ENCODE measurements at places on chromosomes 7 and 10. TPM values are rescaled to one million over a fixed set of nuclear protein-coding genes. Genes with fewer than 3 reads are reported as not detected.
A peak's percentile ranks its signal among the peaks of the same experiment; 100 is the strongest.

Gene FAM25C
- 0.92 TPM for total RNA-seq

Gene GJD4
- total RNA-seq = not detected

Gene MRLN
- total RNA-seq = not detected

Gene GPR37
- 1.4 TPM for total RNA-seq

Gene PHKG1
- total RNA-seq = 0.35 TPM

Gene ADAMTS14
- 0.10 TPM for total RNA-seq

Gene CRHR2
- total RNA-seq = not detected

Gene MICALL2
- total RNA-seq = 20.8 TPM

Gene CDH23
- total RNA-seq = not detected

DNA sequence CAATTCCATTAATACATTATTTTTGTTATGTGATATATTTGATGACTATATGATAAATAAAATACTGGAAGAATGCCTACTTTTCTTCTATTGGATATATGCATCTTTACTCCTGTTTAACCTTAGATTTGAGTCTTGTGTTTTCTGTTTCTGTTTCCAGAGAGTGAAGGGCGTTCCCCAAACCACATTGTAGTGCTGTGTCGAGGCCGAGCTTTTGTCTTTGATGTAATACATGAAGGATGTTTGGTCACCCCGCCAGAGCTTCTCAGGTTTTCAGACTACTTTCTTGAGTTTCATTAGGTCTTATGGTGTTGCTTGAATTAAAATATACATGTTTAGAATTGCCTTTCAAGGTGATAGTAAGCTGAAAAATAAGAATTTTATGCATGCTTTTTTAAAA is 23.8 kb downstream of the CROT start:
- DNase-seq = no peak

DNA sequence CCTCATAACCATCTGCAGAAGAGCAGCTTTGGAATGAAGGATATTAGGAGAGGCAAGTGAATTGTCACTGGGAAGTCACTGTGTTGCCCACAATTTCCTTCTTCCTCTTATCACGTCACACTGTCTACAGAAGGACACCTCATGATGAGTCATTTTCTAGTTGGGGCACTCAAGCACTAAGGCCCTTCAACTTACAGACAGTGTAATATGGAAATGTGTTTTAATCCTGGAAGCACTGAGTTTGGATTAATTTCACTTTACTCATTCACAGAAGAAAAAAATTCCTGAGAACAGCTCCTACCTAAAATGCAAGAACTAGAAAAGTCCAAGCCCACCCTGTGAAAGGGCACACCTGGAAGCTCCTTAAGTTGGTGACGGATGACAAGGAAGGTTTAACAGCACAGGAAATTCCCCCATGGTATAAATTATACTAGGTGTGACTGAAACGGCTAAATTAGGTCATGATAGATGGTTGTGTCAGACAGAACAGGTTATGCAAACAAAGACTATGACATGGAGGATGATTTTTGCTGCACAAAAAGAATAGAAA is 56.6 kb downstream of the PARD3 start:
- peak; percentile 93 for DNase-seq

DNA sequence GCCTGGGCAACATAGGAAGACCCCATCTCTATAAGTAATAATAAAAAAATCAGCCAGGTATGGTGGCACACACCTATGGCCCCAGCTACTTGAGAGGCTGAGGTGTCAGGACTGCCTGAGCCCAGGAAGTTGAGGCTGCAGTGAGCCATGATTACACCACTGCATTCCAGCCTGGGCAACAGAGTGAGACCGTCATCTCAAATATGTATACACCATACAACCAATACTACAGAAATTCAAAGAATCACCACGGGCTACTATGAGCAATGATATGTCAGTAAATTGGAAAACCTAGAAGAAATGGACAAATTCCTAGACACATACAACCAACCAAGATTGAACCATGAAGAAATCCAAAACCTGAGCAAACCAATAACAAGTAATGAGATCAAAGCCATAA is 60.3 kb upstream of the ZC3HAV1 start:
- DNase-seq = no peak

GRCh38 chr10:34622945-34623344 is 192.2 kb downstream of the PARD3 start:
- no peak for DNase-seq

DNA sequence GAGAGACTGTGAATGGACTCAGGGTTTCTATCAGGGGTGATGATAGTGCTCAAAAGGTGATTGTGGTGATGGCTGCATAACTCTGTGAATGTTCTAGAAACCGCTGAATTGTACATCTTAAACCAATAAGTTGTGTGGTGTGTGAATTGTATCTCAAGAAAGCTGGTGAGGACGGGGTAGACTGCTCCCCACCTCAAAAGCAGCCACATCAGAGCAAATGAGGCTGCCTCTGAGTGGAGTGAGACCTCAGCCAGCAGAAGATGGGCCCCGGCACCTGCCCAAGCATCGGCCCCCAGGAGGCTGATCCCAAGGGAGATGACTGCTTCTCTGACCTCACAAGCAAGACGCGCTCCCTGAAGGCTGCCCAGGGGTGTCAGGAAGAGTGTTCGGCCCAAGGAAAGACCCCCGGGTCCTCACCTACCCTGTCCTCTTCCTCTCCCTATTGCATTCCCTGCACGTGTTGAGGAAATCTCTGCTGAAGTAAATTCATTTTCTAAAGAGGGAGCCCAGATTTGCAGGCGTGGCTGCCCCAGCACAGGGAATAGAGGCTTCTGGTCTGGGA is 279.3 kb upstream of the SHH start:
- DNase-seq = no peak

GRCh38 chr7:154789404-154789803 is 213.5 kb downstream of the PAXIP1 start:
- no peak for DNase-seq

GRCh38 chr10:361203-362081 is 226.2 kb downstream of the ZMYND11 start:
- no peak for DNase-seq

GRCh38 chr7:2062648-2063047 is 170.1 kb downstream of the MAD1L1 start:
- DNase-seq = no peak

DNA sequence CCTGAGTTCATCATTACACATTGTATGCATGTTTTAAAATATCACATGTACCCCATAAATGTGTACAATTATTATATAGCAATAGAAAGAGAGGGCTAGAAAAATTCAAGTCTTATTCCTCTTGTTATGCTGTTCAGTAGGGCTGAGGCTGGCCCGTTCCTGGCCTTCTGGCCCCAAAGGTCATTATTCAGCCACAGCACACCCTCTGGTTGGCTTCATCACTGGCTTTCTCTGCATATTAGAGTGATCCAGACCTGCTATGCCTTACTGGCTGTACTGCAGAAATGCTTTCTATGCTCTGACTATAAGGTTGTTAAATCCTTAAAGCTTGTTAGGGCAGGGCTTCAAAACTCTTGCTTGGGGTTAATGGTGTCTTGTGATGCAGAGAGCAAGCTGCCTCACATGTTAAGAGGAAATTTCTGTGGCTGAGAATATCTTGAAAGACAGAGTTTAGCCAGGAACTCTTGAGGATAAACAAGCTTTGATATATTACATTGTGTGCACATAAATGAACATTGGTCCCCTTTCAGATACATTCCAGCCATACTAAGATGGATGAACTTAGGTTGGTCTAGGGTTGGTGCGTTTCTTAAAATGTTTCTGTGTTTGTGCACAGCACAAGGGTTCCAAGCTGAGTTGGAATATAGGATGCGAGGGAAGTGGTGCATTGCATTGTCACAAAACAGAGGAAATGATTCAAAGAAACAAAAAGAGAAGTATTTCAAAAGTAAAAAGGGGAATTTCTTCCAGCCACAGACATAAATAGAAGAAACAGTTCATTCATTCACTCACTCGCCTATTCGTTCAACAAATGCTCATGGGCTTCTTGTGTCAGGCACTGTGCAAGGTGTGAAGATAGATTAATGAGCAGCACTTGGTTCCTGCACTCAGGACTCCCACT is 61.6 kb upstream of the WDR11 start:
- DNase-seq = no peak

- DNase-seq = no peak
These were observed 141.2 kb upstream of the ANKRD1 start for GRCh38 chr10:91062091-91062490.

- no peak for DNase-seq
These were observed 14.2 kb downstream of the AHR start for GRCh38 chr7:17312641-17313040.

DNA sequence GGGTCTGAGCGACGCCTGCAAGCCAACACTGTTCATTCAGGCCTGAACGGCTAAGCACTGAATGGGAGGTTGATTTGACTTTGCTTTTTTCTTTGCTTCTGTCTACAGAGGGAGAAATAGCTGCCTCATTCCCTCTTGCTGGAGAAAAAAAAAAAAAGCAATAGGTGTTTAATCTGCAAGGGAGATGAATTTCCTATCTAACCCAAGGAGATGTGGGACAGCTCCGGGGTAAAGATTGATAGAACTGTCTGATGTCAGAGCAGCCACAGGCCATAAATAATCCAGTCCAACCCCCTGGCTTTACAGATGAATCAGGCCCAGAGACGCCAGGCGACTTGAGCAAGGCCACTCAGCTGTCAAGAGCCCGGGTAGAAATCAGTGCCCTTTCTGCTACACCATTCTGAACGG is 168.0 kb downstream of the ARHGAP12 start:
- DNase-seq = no peak

- no peak for DNase-seq
These were observed 143.8 kb downstream of the MAPK8 start for GRCh38 chr10:48450233-48450740.

- DNase-seq = no peak
These were observed 240.4 kb downstream of the KIAA1217 start for GRCh38 chr10:24449321-24449740.

GRCh38 chr10:62396864-62397263 is 22.7 kb downstream of the ZNF365 start:
- no peak for DNase-seq

GRCh38 chr10:108452533-108452932 is 1288.0 kb upstream of the SORCS1 start:
- DNase-seq = no peak

- no peak for DNase-seq
These were observed 65.1 kb upstream of the MKRN1 start for GRCh38 chr7:140544388-140544826.

DNA sequence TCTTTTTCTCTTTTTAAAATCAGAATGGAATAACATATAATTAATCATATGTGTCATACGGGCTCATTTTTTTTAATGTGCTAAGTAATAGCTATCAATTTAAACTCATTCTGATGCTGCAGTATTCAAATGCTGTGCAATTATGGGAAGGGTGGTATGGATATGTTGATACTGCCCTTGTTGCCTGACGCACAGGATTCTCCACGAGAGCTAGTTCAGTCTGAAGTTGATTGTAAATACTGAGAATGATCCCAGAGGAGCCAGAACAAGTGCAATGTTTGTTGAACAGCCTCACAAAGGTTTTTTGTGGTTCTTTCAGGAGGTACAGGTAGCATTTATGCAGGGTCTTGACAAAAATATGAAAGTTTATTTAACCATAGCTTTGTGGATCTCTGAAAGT is 13.4 kb downstream of the NPY start:
- DNase-seq = no peak

DNA sequence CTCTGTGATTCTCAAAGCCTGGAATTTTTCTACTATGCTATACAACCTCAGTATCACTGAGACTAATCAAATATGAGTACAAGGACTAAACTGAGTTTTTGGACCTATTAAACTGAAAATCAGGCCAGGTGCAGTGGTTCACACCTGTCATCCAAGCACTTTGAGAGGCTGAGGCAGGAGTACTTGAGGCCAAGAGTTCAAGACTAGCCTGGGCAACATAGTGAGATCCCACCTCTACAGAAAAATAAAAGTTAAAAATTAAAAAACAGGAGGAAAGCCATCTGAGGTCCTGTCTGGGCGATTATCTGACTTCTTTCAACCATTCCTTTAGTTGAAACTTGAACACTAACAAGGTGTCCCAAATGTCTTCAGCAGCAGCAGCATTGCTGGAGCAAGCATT is 7.0 kb downstream of the XRCC2 start:
- DNase-seq = no peak

GRCh38 chr10:71696628-71697326 is 22.8 kb downstream of the C10orf105 start:
- no peak for DNase-seq

DNA sequence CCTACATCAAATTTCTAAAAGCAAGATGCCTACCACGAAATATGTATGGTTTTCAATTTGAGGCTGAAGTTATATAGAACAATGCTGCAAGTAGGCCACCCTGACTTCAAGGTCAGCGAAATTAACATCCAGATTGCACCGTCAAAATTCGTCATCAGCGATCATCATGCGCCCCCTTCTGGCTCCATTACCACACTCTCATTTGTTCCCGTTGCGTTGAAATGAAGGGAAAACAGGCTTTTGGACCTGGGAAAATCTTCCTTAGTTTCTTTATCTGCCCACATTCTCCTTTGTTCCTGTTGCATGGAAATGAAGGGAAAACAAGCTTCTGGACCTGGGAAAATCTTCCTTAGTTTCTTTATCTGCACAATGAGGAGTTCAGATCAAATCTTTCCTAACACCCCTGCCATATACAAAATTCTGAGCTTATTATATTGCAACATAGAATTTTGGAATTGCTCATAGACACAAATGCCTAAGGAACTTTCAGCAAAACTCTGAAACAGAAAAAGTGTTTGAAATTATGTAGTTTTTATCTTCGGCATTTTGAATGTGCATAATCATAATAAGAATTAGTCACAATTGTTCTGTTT is 98.2 kb upstream of the PRKCQ start:
- no peak for DNase-seq

DNA sequence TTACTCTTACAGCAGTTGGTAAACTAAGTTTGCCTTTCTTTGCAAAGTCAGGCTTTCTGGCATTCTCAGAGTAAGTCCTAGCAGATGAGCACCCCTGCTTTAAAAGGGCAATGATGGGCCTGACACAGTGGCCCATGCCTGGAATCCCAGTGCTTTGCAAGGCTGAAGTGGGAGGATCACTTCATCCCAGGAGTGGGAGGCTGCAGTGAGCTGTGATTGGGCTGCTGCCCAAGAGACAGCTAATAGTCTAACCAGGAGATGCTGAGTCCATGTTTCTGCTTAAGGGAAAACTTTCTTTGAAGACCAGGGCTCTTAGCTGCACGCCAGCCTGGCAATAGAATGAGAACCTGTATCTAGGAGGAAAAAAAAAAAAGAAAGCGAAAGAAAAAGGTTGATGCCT is 100.2 kb upstream of the MPP7 start:
- DNase-seq = no peak

DNA sequence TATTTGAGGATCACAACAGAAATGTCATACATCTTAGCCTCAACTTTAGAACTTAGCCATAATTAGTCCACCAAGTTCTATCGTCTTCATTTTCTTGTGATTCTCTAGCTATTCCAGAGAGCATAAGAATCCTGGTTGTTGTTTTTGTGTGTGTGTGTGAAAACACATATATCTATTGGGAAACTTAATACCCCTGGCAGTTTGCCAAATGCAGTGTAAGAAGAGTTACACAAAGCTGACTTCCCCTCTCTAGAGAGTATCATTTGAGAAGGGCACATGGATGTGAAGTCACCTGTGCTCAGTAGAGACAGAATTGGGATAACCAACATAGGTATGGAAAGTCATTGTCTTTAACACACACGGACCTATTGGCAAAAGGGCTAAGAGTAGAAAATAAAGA is 19.3 kb downstream of the FOXI2 start:
- DNase-seq = no peak

- DNase-seq = peak; percentile 59
These were observed 56.7 kb upstream of the EBF3 start for GRCh38 chr10:130020651-130021382.

GRCh38 chr7:45940939-45941338 is 19.9 kb upstream of the IGFBP3 start:
- no peak for DNase-seq
